ENCODE measurements at places on chromosomes 4 and X.

GRCh38 chrX:39247536-39247935 is 446.3 kb downstream of the MID1IP1 start:
- DNase-seq: no peak

DNA sequence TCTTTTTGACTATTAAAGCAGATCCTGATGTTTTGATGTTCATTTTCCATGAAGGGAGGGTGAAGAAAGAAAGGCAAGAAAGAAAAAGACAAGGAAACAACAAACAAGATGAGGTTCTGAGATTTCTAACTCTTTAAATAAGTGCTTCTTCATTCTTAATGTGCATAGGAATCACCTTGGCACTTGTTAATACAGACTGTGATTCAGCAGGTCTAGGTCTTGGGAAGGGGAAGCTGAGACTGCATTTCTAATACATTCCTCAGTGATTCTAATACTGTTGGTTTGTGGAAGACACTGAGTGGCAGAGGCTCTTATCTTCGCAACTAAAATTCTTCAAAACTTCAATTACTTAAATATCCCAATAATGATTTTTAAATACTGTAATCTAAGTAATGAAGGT is 95.2 kb upstream of the NAP1L5 start:
- DNase-seq: no peak

GRCh38 chr4:145859426-145859825 is 79.2 kb downstream of the ZNF827 start:
- no peak for DNase-seq

GRCh38 chrX:3232262-3232923 is 114.1 kb downstream of the MXRA5 start:
- no peak for DNase-seq

- DNase-seq: no peak
These were observed 5.0 kb downstream of the NAF1 start for GRCh38 chr4:163161536-163162205.

- no peak for DNase-seq
These were observed 21.2 kb downstream of the SMAD1 start for GRCh38 chr4:145502809-145503208.

- no peak for DNase-seq
These were observed 120.2 kb upstream of the BANK1 start for GRCh38 chr4:101670370-101670769.

GRCh38 chr4:153001626-153002025 is 65.5 kb downstream of the FHDC1 start:
- DNase-seq: no peak

- no peak for DNase-seq
These were observed 50.0 kb upstream of the CLCN4 start for GRCh38 chrX:10106806-10107205.

GRCh38 chrX:53308836-53309235 is 27.5 kb upstream of the IQSEC2 start:
- DNase-seq: no peak

DNA sequence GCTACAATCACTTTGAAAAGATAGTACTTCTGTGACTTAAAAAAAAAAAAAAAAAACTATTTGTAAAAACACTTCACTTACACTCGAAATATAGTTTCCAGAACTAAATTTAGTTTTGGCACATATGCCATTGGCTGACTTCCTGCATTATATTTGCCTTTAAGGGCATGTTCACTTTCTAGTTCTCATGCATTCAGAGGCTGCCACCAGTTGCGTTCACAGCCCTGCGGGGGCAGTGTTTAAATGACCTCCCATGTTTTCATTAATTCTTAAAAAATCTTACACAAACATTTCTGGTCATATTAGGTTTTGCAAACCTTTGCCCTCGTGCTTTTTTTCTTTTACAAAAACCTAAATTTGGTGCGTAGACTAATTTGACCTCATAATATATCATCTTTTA is 12.4 kb upstream of the ARHGAP6 start:
- DNase-seq: no peak

- no peak for DNase-seq
These were observed 730.8 kb upstream of the NDST4 start for GRCh38 chr4:115844180-115844579.

GRCh38 chrX:49177338-49177833 is 5.7 kb downstream of the PLP2 start:
- no peak for DNase-seq

DNA sequence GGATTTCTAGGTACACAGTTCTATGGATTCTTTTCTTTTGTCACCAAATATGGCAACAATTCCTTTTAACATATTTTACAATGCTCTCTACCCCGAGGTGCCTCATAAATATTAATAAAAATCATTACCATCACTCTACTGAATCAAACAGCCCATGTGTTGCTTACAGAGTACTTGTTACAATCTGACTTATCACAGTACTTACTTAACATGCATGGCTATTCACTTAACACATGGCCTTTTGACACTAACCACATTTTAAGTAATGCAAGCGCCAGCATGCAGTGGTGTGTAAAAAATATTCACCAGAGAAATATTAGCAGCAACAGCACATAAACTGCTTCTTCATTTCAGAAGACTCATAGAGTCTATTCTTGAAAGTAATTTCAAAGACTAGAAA is 64.9 kb downstream of the BMP3 start:
- DNase-seq: no peak

GRCh38 chr4:66946761-66947160 is 598.5 kb downstream of the CENPC start:
- no peak for DNase-seq

GRCh38 chrX:31323658-31324057 is 251.8 kb upstream of the FTHL17 start:
- DNase-seq: no peak

DNA sequence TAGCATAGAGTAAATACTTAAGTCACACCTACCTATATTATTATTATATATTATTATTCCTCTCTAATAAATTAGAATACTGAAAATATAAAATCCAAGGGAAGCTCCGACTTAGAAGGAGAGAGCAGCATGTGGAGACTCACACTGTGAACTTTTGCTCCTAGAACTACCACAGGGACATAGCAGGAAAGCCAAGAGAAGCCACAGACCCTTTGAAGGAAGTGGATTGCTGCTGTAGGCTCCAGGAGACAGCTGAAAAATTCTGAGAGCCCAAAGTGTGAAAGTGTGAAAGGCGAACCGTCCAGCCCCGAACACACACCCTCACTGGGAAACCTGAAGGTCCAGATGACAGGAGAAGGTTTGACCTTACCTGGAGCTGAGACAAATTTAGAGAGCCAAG is 177.0 kb downstream of the FAM13A start:
- no peak for DNase-seq

DNA sequence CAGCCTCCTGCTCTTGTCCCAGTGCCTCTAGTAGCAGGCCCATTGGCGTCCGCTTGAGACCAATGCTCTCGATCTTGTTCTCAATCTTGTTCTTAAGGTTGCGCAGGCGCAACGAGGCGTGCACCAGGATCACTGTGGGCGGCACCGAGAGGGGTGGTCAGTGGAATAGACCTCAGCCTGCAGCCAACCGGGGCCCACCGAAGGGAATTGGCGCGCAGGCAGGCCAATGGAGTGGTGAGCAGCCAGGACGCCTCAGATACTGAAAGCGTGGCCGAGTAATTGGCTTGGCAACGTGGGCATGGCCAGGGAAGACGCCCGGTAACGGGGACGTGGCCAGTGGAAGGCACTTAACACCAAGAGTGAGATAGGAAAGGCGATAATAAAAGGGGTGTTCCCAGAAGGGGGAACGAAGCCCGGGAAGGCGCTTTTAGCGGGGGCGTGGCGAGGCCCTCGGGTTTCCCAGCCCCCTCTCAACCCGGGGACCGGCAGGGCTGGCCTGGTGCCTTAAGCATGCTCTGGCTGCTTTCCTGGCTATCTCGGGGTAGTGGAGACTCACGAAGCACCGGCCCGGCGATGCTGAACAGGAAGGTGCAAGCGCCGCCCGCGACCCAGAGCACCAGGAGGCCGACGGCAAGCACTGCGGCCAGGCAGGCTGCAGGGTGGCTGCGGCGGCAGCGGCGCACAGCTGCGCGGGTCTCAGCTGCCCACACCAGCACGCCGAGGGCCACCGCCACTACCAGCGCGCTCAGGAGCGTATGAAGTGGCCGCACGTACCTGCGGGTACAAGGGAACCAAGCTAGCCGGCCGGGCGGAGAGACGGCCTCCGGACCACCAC is 1.7 kb downstream of the PRAF2 start:
- peak; percentile 23 for DNase-seq

DNA sequence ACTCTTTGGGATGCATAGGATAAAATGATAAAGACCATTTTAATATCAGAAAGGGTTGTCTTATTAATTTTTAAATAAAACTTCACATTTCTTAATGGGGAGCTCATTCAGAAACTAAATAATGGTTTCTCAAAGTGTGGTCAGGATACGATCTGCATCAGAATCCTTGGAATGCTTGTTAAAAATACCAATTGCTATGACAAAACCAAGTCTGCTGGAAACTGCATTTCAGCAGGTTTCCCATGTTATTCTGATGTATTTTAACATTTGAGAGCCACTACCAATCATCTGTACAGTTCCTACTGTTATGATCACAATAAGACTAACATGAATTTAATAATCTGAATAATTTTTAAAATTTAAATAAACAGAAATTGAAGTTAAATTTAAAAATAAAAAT is 115.1 kb downstream of the SOWAHB start:
- DNase-seq: no peak

- no peak for DNase-seq
These were observed 262.1 kb upstream of the STS start for GRCh38 chrX:6885396-6885795.

DNA sequence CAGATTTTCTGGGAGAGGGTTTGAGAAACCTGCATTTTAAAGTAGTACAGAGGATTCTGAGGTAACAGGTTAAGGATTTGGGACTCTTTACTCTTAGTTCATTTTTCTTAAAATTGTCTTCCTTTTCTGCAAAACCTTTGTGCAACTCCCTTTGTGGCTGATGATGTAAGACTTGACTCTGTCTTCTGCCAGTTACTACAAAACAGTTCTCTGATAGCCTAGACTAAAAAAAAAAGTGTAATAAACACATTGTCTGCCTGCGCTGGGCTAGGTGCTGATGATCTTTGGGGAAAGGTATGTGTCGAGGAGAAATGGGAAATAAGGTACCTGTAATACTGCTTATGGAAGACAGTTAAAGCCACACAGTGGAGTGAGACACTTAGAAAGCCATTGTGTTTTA is 28.7 kb downstream of the IL13RA1 start:
- DNase-seq: no peak

DNA sequence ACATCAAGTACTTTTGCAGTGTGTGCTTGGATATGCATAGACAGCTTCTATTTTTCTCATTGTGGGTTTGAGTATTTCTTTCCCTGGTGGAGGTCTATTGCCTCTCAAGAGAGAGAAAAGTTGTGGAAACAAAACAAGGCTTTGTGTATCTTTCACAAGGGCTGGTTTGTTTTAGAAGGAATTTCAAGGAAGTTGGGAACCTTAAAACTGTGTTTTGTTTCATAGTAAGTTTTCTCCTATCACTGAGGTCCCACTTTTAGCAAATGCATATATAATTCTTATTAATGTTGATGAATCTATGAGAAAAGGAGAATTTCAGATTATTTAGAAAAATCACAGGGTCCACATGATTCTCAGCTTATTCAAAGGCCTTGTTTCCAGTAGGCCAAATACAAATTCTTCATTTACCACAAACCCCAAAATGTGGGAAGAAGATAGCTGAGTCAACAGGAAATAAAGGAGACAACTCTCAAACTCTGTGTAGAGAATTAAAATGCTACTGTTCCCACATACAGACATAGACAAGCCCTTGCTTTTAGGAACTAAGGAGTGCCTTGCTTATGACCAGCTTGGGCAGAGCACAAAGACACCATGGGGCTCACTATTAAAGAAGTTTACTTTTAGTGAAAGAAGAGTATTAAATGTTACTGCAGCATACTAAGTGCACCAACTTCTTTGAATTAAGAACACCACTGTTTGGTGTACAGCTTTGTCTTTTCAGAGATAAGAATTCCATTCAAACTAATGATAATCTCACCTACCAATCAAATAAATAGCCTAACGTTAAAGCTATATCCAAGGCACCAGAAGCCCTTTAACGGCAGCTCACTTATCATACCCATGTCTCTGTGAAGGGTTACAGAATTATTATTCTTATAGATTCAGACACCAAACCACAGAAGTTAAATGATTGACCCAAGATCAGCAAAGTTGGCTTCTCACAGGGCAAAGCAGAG is 177.4 kb upstream of the LEF1 start:
- no peak for DNase-seq

GRCh38 chr4:9765091-9765490 is 16.3 kb upstream of the DRD5 start:
- DNase-seq: no peak

DNA sequence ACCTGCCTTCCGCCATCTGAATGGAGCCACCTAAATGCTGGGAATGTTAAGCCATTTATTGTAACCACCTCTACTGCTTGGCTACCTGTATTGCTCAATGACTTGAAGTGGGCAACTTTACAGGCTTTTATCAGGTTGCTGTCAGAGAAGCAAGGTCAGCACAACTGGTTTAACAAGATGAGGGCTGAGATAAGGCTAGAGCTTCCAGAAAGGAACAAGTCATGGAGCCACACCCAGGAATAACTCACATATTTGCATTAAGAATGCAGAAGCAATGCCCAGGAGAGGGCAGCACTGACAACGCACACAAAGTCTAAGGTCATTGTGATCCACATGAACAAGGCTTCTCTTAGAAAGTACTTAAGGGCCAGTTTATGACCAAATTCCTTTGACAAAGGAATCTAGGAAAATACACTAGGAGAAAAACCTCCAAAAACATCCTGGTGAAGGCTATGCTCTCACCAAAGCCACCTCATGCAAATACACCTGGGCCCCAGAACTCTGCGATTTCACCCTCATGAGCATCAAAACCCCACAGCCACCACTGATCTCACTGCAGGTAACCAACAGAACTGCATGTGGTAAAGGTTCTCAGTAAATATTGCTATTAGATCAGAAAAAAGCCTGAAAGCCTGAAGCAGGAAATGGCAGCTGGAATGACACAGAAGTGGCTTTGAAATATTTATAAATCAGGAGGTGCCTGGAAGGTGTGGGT is 15.0 kb upstream of the STS start:
- DNase-seq: peak; percentile 30

- DNase-seq: no peak
These were observed 98.9 kb downstream of the ATXN3L start for GRCh38 chrX:13220916-13221315.

DNA sequence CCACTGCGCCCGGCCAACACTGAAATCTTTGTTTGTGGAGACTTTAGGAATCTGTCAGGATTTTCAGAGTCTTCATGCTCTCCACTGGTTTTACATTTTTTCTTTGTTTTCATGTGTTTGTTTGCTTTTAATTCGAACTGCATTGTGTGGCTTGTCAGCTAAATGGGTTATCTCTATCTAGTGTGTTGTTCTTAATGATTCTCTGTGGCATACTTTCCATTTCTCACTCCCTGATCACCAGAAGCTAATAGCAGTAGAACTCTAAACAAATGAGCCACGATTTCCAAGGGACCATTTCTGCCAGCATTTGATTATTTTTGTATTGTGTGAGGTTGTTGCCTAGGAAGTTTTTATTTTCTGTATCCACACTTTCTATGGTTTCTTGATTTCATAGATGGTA is 352.4 kb downstream of the CAMK2D start:
- DNase-seq: no peak

- DNase-seq: peak; percentile 51
These were observed 119.1 kb upstream of the OTUD4 start for GRCh38 chr4:145299380-145300076.
